Stimulated activated CD8-positive, alpha-beta memory T cell treated with anti-CD3 and anti-CD28 coated beads, Interleukin-4, amount 100 ng/mL, for 1 hour (primary cell): ENCODE measurements at places on chromosomes 6 and 20.

- no peak for DNase-seq
These were observed 66.4 kb downstream of the AFDN start for GRCh38 chr6:167892835-167893815.

DNA sequence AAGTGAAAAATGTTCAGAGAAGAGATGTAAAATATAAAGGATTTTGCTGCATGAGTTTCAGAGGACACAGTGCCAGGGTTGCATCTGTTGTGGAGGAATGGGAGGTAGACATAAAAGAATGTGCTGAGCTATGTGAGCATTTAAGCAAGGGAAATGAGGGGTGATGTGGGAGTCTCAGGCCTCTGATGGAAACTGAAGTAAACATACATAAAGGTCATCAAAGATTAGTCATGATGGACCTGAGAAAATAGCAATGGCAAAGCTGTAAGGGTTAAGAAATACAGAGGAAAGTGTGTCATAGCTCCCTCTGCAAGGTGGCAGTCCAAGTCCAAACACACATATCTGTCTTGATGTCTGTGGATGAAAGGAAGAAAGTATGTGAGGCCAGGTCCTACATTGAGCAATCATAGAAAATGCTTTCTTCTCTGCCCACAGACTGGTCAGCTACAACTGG, 306.6 kb upstream of the ECI2 start:
- DNase-seq: no peak

DNA sequence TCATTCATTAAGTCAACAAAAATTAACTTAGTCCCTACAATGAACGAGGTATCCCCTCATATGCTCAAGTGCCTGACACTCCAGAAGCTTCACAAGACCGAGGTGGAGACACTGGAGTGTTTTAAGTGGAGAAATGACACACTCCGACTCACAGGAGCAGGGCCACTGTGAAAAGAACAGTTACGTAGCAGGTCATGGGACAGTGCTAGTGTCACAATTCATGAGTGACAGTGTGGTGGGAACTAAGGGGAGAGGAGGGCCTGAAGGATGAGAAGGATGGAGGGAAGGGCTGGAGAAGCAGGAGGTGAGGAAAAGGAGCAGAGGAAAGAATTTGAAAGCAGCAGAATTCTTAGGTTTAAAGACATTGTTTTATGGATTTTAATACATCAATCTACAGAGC, 1.3 kb upstream of the HLA-A start:
- no peak for DNase-seq

DNA sequence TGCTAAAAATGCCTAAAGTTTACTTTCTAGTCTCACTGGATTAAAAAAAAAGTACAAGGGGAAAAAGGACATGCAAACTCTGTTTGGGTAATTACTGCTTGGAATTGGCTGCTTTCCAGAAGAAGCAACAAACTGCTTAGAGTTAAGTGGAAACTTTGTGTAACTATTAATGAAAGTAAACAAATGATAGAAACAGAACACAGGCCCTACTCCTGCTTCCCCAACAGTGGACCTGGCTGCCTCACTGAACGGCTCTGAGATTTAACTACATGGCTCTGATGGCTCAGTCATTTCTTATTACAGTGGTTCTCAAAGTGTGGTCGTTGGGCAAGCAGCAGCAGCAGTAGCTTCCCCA, 108.5 kb downstream of the MAN1A1 start:
- no peak for DNase-seq

DNA sequence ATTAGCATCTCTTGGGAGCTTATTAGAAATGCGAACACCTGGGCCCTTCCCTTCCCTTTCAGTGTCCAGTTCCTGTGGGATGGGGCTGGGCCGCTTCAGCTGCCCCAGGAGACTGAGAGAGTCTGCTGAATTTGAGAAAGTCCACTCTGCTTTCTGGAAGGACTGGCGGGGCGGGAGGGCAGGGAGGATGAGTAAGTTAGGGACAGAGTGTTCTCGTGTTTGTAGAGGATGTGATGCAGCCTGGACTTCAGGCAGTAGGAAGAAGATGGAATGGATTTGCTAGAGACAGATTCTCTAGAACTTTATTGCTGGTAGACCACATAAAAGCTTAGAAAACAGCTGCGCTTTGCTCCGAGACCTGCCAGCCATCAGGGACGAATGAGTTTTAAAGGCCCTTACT, 1.1 kb upstream of the TULP4 start:
- DNase-seq: no peak

- no peak for DNase-seq
These were observed 38.3 kb upstream of the ZNF831 start for GRCh38 chr20:59125332-59125731.

GRCh38 chr20:8540466-8540865, 408.4 kb downstream of the PLCB1 start:
- DNase-seq: no peak

DNA sequence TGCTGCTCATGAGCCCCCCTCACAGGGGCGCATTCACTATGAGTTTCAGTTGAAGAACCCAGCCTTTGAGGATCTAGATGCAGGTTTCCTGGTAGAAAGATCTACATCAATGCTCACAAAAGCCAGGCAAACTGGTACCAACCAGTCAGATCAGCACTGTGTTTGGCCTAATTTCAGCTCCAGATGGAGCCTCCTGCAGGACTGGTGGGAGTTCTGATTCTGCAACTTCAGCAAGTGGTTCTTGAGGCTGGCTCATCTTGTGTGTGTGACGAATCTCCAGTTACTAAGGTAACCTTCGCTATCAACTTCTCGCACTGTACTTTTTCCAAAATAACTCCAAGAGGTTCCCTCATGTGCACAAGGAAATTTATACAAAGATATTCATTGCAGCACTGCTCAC, 118.8 kb downstream of the ZMYND8 start:
- DNase-seq: no peak

GRCh38 chr6:139323511-139324300, 31.9 kb upstream of the TXLNB start:
- DNase-seq: peak; percentile 63

GRCh38 chr20:13292201-13292885, 71.3 kb downstream of the ISM1 start:
- no peak for DNase-seq

DNA sequence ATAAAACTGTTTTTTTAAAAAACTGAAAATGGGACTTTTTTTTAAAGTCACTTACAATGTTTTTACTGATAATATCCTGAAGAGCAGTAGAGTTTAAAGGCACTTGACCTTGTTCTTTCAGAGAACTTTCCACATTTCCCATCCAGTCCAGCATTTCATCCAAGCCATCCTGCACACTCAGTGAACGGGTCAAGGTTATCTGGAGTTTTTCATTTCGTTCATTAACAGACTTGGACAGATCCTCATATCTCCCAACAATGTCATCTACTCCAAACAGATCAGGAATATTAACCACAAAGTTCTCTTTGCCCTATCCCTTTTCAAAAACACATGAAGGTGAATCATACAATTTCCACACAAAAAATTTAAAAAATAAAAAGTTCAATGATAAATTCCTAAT, 69.1 kb downstream of the DST start:
- DNase-seq: no peak

GRCh38 chr6:50278663-50279062, 228.9 kb upstream of the DEFB112 start:
- DNase-seq: no peak

DNA sequence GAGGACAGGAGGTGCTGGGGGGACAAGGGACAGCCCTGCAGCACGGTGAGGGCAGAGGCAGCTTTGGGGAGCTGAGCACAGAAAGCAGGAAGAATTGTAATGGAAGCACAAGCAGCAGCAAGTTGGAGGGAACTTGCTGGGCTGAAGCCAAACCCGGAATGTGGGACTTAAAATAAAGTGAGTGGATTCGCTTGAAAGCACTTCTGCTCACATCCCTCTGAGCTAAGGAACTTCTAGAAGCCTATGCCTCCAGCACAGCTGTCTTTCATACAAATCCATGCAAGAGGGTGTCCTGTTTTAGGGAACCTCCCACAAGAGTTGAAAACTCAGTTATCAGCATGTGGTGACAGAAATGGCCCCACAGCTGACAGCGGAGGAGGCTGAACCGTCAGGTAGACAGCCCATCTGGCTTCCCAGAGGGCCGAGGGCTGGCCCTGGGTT, 71.4 kb upstream of the MLN start:
- DNase-seq: no peak

DNA sequence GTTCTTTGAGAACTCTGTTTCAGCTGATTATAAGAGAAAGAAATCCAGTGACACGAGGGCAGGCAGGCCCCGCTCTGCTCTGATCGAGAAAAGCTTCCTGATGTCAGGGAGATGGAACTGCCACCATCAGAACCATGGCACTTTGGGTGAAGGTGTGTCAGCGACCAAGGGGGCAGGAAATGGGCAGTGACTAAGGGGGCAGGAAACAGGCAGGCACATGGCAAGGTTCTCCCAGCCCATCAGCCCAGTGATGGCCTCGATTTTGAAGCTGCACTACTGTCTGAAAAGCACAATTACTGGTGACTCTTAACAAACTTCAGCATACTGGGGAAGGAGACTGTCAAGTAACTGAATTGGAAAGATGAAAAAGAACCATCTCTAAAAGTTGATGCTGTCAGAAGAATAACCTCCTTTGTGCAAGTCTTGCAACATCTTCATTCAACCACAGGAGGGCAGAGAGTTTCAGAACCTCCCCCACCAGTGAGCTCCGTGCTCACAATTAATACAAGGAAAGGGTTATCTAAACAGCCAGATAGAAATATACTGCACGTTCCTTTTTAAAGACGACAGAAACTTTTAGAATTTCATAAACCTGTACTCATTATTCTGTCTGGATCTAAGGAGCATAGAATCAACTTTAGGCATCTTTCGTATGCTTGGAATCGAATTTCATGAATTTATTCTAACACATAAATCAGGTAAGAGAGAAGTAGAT, 39.1 kb downstream of the TMX4 start:
- no peak for DNase-seq

- DNase-seq: no peak
These were observed 3.5 kb downstream of the SUMO4 start for GRCh38 chr6:149403534-149403933.

- DNase-seq: no peak
These were observed 7.5 kb downstream of the FAXC start for GRCh38 chr6:99341862-99342455.

- DNase-seq: no peak
These were observed 41.9 kb downstream of the PCNA start for GRCh38 chr20:5077761-5078387.

GRCh38 chr20:35054814-35055213, 37.8 kb downstream of the TRPC4AP start:
- DNase-seq: no peak

DNA sequence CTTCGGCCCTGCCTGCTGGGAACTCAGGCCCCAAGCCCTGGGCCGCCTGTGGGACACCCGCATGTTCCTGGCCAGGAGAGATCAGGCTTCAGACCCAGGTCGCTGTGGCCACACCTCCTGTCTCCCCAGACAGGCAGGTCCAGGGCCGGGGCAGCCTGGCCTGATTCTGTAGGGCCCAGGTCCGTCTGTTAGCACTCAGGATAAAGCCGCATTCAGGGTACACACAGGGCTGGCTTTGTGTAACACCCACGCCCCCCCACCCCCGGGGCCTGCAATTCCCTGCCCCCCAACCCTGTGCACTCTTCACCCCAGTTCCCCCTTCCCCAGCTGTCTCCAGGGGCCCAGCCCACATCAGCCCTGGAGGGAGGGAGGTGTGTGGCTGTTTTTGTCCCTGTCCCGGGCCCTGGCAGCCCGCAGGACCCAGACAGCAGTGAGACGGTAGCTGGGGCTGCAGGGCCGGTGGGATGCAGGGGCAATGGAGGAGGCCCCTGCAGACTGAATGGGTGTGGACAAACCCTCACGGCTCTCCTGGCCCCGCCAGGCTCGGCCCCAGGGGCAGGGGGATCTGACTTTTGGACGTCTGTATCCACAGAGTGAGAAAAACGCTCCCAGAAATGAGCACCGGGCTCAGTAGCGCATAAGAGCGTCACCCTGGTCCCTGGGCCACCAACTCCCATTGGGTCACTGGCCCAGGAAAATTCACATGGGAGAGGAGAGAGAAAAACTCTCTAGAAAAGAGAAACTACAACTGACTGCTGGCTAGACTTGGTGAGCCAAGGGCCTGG, 42.4 kb upstream of the ZBP1 start:
- DNase-seq: no peak

DNA sequence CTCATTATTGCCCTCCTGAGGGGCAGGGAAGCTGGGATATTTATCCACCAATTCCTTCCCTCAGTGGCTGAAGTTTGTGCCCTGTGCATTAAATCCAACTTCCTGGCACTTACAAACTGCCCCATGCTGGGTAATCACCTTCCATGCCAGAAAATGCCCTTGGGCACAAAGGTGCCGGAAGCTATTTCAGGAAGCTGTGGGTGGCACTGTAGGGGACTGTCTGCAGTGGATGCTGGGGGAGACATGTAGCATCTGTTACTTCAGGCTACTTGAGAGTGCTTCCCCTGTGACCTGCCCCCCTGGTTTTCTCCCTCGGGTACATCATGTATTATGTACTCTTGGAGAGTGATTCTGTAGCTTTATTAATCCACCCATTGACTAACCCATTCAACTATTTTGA, 24.7 kb upstream of the RALGAPA2 start:
- DNase-seq: no peak

GRCh38 chr6:111686249-111686931, 80.7 kb upstream of the TRAF3IP2 start:
- no peak for DNase-seq

DNA sequence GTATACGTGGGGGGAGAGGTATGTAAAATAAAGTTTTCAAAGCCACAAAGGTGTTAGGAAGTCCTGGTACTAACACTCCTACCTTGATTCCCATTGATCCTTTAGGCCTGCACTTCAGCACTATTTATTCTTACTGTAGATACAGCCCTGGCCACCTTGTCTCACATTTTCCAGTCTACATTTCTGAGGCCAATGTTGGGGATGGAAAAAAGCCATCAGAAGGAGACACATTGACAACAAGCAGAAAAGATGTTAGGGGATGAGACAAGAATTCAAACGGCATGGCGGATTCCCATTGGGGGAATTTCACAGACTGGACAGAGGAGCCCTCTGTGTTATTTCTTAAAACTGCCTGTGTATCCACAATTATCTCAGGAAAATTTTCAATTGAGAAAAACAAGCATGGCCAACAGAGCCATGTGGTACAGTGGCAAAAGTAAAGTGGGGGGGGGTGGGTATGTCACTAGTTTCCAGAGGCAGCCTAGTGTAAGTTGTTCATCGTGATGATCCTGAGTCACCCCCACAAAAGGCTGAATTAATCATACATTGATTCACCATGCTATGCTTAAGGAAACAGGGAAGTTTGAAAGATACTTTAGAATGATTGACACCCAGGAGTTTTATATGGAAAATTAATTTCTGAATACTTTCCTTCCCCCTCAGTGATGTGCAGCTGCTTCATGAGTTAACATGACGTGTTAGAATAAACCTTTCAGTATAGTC, 40.5 kb downstream of the RREB1 start:
- DNase-seq: no peak

- no peak for DNase-seq
These were observed 213.6 kb upstream of the PLCB4 start for GRCh38 chr20:8855315-8855714.

DNA sequence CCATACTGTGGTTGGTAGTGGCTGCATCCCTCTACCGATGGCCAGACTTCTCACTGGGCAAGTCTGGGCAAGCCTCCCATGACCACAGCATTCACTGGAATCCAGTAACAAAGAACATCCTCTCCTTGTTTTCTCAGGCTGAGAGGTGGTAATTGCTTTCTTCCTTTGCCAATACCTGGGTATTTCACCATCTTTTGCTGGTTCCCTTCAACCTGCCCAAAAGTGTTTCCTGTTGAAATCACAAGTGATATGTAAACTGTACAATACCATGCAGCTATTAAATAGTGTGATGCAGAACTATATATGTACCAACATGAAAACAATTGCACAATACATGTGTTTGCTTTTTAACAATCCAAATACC, at the start of gene PTCHD4:
TSS of gene PTCHD4 (minus strand) at position 55 of the 364 bp plus-strand sequence. CDS start 42,240 bp downstream, outside the sequence.
- DNase-seq: no peak
